Choroid plexus epithelial cell (primary cell): ENCODE measurements at places on chromosomes 5 and 9.
A peak's percentile ranks its signal among the peaks of the same experiment; 100 is the strongest.

DNA sequence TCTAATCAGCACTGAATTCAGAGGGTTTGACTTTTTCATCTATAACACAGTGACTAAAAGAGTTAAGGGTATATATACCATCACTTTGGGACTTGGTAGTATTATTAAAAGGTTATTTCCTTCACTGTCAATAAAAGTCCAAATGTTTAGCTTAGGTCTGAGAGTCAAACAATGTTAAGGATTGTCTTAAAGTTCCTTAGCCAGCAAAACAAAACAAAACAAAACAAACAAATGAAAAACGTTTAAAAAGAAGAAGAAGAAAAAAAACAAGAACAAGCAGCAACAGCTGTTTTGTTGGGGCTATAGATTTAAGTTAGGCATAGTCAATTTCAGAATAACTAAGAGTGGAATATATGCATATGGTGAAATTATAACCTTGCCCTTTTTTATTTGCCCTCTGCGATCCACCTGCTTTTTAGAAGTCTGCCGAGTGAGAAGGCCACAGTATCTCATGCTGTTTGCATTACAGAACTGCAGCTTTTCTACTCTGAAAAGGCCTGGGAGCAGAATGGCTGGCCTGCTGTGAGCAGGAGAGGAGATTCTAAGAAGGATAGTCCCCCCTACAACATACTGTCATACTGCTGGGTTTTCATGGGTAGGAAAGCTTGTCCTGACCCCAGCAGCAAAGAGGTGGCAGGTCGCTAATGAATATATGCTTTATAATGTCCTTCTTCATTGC is 141.7 kb downstream of the NTRK2 start:
- no peak for DNase-seq

GRCh38 chr5:170154297-170154696 is 48.6 kb downstream of the FOXI1 start:
- DNase-seq, result no peak

DNA sequence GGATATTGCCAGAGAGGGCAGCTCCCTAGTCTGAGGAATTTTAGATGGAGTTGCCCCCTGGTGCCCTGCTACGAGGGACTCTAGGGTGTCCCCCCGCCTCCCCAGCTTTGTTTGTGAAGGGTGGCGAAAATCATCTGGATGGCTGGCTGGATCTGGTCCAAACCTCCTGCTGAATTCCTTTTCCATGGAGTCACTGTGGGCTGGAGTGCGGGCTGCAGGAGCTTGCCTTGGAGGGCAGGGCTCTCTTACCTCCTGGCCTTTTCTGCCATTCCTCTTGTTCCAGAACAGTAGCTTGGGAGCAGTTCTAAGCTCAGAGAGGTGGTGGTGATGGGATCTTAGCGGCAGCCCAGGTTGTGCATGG is 2.1 kb downstream of the SYNPO start:
- peak; percentile 89 for DNase-seq

GRCh38 chr5:139855451-139855850 is 59.8 kb downstream of the PSD2 start:
- no peak for DNase-seq

- no peak for DNase-seq
These were observed 26.9 kb upstream of the FAM120AOS start for GRCh38 chr9:93480262-93480661.

DNA sequence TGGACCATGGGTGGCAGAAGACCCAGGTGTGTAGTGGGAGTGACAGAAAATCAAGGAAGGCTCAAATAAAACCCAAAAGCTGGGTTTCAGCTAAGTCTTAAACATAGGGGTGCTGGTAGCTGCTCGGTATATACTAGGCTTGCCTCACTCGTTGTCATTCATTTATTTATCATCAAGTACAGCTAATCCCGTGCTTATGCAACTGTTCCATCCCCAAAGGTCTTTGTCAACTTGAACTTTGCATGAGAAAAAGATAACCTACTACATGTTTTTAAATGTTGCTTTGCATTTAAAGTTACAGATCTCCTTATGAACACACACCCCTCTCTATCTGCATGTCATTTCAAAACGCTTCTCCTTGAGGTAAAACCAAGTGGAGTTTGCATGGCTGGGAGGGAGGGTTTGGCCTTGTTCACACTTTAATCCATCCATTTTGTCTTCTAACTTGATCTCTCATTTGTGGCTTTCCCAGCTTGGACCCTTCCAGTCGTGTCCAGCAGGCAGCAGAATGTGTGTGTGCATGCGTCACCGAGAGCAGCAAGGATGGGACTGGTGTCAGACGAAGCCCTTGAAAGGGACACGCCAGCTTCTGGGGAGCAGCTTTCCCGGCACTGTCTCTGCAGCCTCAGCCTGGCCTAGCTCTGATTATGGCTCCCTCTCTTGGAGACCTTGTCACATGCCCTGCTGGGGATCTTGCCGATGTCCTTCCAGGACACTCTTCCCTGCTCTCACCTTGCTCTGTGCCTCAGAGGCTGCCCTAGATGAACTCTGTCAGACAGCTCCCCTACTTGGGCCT is 133.5 kb downstream of the GADD45G start:
- DNase-seq, result no peak

- DNase-seq, result no peak
These were observed 149.9 kb downstream of the TRIO start for GRCh38 chr5:14292766-14293658.
